Right ventricle myocardium inferior (tissue), 1 donor: ENCODE measurements at places on chromosomes 7 and 10. TPM values are rescaled to one million over a fixed set of nuclear protein-coding genes. Genes with fewer than 3 reads are reported as not detected.

DNA sequence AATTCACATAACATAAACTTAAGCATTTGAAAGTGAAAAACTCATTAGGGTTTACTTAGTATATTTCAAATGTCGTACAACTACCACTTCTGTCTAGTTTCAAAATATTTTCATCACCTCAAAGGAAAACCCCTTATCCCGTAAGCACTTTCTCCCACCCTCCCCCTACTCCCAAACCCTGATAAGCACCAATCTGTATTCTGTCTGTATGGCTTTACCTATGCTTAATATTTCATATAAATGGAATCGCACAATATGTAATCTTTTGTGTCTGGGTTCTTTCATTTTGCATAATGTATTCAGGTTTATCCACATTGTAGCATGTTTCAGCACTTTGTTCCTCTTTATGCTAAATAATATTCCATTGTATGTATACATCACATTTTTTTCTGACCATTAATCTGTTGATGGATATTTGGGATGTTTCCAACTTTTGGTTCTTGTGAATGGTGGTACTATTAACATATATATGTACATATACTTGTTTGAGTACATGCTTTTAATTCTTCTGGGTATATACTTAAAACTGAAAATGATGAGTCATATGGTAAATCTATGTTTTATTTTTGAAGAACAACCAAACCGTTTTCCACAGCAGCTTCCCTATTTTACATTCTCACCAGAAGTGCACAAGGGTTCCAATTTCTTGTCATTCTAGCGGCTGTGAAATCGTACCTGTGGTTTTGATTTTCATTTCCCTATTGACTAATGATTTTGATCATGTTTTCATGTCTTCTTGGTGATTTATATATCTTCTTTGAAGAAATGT, 6.2 kb upstream of the STARD3NL start:
- DNase-seq = no peak

DNA sequence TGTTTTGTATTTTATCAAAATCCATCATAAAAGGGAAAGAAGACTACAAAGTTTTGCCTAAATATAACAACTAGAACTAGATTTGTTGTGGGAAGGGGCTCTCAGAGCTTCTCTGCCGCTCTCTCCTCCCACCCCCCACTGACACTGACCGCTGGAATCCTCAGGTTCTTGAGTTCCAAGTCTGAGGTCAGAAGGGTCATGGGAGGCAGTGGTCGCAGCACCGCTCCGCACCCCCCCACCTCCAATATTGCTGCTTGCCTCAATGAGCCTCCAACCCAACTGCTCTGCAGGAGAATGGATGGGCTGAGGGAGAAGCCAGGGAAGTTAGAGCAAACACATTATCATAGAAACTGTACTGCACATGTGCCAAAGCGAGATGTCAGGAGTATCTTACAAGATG, 359.4 kb downstream of the GRID1 start:
- DNase-seq = no peak

- DNase-seq = no peak
These were observed 198.5 kb downstream of the PAXIP1 start for GRCh38 chr7:154804449-154804848.

GRCh38 chr10:48821692-48822091, 117.9 kb downstream of the LRRC18 start:
- no peak for DNase-seq

GRCh38 chr7:106737202-106737562, 76.2 kb upstream of the CCDC71L start:
- no peak for DNase-seq

GRCh38 chr7:73577627-73578341, 595 bp downstream of the TBL2 start:
- DNase-seq = no peak

DNA sequence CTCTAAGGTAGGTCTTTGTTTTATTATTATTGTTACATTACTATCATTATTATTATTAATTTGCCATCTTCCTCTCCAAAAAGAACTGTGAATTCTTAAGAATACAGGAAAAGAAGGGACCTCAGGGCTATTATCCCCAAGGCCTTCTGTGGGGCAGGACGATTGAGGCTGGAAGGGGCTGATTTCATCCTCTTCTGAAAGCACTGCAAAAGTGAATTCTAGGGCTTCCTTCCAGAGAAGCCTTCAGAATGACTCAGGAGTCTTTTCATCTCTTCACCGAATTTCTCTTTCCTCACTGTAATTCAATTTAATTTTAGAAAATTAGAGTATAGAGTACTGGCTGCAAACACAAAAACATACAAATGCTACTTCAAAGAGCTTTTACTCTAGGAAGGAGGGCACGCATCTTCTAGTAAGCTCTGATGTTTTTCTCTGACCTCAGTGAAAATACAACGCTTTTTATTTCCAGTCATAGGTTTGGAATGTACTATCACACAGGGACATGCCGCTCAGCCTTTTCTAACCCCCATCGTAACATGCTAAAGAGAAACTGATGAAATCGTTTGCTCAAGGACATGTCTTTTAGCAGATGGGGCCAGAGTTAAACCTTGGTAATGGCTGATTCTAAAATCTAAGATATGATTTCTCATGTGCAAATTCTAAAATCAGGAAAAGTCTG, 280.2 kb upstream of the PITRM1 start:
- DNase-seq = no peak

GRCh38 chr7:151992375-151992774, 33.1 kb upstream of the GALNT11 start:
- DNase-seq = peak; percentile 75

GRCh38 chr7:143398616-143399015, 10.0 kb downstream of the EPHA1 start:
- peak; percentile 25 for DNase-seq

Gene SCIN
- 0.08 TPM for total RNA-seq

Gene NUTM2E
- total RNA-seq = not detected

Gene SLC16A12
- total RNA-seq = 1.1 TPM

Gene POLR2J2
- 4.6 TPM for total RNA-seq

Gene MAGI2
- 3.1 TPM for total RNA-seq
